Fibroblast of gingiva (primary cell): ENCODE measurements at places on chromosomes 1 and 21.

- DNase-seq: no peak
Measured at GRCh38 chr1:33306653-33307493, 14.0 kb downstream of the A3GALT2 start.

DNA sequence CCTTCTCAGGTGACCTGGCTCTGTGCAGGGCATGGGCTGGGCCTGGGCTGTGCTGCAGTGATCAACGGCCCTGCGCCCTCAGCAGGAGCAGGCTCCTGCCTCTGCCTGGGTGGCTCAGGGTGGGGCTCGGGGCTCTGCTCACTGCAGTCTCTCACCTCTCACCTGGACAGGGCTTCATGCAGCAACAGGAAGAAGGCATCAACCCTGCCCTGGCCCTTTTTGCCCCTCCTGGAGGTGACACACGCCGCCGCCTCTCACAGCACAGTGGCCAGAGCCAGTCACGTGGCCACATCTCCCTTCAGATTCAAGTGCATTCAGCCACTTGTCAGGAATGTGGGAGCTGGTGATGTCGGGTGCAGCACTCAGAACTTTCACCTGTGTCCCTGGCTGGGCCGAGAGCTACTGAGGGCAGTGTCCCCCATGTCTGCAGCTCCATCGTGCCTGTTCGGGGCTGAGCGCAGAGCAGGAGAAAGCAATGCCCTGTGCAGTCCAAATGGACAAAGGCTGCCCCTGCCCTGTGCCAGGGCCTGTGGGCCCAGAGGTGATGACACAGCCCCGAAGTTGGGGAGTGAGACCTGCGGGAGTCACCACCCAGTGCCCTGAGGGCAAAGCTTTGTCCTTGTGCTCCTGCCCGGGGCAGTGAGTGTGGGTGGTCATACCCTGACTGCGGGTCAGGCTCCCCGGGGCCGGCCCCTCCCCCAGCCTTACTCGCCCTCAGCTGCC is 314.0 kb downstream of the PTPRU start:
- DNase-seq: no peak

- DNase-seq: no peak
Measured at GRCh38 chr1:25848531-25848930, 10.7 kb downstream of the AUNIP start.

GRCh38 chr1:157201767-157202166 is 63.6 kb upstream of the ETV3 start:
- no peak for DNase-seq

- peak; percentile 45 for DNase-seq
Measured at GRCh38 chr1:176880955-176881595, 283.4 kb downstream of the ASTN1 start.

GRCh38 chr1:54405898-54406293 is 298 bp downstream of the SSBP3 start:
- no peak for DNase-seq

DNA sequence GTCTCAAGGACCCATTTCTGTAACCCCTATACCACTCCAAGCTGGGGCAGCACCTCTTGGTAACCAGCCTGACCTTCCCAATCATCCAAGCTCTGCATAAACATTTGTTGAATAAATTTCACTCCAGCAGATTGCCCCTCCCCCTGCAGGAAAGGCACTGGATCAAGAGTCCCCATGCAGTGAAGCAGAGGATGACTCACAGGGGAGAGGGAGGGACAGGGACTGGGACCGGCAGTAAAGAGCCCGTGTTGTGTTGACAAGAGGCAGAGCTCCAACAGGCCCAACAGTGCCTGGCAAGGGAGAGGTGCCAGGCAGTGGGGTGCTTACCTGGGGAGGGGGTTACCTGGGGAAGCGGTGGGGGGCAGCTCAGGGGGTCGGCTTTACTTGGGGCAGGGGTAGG is 32.3 kb downstream of the SLC9A1 start:
- peak; percentile 58 for DNase-seq

GRCh38 chr1:151273924-151274466 is 8.1 kb upstream of the ZNF687 start:
- DNase-seq: no peak

DNA sequence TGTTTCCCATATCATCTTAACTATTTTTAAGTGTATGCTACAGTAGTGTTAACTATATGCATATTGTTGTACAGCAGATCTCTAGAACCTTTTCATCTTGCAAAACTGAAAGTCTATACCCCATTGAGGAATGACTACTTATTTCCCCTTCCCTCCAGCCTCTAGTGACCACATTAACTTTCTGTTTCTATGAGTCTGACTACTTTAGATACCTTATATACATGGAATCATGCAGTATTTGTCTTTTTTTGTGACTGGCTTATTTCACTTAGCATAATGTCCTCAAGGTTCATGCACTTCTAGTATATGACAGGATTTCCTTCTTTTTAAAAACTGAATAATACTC is 96.5 kb upstream of the BTG3 start:
- no peak for DNase-seq

- no peak for DNase-seq
Measured at GRCh38 chr1:204487256-204487615, 7.4 kb downstream of the PIK3C2B start.

DNA sequence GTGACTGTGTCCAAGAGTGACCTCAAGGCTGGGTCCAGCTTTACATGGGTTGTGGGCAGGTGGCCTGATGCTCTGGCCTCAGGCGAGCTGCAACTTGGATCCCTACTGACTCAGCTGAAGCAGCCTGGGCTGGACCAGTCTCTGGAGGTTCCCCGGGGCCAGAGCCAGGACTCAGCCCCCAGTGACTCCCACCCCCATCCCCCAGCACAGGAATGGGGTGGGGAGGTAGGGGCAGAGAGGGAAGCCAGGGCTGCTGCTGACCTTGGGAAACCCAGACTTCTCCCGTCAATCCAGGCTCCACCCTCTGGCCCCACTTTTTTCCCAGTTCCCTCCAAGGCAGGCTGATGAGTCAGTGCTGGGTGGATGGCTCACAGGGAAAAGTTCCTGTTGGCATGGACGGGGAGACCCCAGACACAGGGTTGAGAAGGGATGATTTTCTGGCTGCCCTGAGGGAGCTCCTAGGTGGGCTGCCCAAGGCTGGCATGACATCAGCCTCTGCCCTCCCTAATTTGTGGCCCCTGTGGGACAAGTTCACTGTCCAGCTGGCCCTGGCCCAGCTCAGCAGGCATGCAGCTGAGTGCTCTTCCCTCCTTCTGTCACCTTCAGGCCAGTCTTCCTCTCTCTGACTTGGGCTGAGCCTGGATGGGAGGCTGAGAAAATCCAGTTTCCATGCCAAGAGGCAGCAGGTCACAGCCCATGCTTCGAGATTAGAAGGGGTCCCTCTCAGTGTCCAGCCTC is 2.2 kb downstream of the ZC3H12A start:
- peak; percentile 79 for DNase-seq

- no peak for DNase-seq
Measured at GRCh38 chr1:64569411-64569810, 99.5 kb downstream of the CACHD1 start.

DNA sequence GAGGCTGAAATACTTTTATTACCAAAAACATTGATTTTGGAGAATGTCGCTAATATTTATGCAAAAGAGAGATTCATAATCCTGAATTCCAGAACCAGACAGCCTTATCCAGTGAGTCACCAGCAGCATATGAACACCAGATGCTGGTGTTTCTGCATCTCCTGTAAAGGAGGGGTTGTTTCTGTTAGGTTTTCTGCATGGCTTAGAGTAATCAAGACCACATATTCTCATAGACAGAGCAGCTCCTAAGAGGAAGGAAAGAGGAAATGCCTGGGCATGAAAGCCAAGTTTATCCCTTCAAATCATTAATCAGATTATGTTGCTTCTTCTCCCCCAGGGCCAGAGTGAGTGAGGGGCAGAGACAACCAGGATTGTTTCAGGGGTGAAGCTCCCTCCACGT is 86.2 kb downstream of the NGF start:
- DNase-seq: peak; percentile 88

DNA sequence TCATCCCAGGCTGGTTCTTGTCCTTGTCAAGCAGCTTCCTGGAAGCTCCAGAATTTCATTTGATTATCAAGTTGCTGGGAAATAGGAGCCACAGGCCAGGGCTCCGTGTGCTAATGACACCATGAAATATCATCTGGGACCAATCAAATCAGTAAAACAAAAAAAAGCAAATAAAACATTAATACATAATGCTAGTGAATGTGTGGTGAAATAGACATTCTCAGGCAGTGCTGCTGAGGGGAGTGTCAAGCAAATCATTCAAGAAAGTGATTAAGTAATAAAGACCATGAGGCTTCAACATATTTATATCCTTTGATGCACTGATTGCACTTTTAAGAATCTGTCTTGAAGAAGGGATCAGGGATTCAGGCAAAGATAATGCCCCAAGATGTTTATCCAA is 213.7 kb downstream of the MATN1 start:
- no peak for DNase-seq

DNA sequence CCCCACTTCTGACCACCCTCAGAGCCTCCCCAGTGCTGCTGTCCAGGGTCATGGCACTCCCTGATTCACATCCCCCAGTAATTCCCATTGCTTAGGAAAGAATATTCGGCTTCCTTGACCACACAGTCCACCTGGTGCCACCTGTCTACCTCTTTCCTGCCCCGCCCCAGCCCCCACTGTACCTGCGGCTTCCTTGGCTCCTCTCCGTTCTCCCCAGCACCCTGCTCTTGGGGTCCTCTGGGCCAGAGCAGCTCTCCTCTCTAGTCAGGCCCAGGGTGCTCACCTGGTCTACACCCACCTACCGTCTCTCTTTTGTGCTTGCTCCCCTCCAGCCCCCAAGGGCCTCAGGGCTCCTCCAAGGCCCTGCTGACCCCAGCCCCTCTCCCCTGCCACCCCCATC is 142.6 kb downstream of the PEX14 start:
- no peak for DNase-seq

GRCh38 chr1:161032409-161032808 is 6.4 kb downstream of the TSTD1 start:
- no peak for DNase-seq

DNA sequence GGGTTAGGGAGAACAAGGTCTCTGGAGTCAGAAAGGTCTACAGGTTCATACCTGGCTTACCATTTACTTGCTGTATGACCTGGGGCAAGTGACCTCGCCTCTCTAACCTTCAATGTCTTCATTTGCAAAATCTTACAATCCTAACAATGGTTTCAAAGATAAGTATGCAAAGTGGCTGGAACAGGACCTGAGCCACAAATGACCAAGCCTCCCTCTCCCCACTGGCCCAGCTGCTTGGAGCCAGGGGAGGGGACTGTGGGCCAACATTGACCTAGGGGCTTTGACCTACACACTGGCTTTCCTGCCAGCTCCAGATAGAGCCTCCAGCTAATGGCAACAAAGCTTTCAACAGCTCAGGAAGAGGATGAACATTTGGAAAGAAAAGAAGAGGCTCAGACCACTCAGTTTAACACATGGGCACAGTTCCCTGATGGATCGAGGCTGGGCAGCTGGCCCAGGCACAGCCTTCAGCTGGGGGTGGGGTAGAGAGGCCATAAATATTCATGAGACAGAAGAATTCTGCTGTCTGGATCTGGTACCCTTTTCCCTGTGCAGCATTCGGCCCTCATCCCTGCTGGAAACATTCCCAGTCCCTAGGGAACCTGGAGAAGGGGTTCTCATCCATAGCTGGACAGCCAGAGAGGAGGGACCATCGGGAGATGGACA is 12.9 kb downstream of the PTAFR start:
- DNase-seq: peak; percentile 35

DNA sequence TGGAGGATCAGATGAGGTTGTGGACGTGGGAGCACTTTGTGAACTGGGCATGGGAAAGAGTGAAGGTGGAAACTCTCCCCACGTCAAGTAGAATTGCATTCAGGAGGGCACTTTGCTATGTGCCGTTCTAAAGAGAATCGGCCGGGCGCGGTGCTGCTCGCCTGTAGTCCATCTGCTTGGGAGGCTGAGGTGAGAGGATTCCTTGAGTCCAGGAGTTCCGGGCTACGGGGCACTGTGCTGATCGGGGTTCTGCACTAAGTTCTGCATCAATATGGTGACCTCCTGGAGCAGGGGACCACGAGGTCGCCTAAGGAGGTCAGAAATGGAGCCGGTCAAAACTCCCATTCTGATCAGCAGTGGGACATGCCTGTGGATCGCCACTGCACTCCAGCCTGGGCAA is 141.9 kb downstream of the PEX14 start:
- DNase-seq: no peak

DNA sequence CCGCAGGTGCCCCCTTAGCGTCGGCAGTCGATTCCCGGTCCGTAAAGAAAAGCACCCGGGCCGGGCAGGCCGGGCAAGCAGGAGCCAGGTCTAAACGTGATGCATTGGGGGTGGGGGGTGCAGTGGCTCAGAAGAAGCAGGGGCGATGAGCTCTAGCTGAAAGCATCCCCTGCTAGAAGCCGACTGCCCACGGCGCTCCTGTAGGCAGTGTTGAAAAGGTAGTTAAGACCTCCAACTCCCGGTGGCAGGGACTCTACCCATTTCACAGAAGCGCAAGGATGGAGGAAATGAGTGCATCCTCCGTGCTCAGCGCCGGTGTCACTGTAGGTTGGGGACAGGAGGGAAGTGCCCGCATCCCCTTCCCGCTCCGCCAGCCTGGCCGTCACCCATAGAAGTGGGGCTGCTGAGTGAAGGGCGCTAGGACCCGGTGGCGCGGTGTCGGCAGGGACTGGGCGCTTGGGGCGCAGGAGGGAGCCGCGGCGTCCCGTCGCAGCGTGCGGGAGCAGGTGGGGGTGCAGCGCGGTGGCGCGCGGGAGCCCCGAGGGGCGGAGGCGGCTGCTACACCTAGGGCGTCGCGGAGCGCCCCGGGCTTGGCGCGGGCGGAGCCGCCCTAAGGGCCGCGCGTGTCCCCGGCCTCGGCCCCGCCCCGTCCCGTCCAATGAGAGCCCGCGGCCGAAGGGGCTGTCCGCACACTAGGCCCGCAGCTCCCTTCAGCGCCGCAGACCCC is at the start of gene WNT2B:
Gene WNT2B, plus strand, starts transcription at position 688 of the 727 bp plus-strand sequence. CDS start 298 bp downstream, outside the sequence.
- no peak for DNase-seq

DNA sequence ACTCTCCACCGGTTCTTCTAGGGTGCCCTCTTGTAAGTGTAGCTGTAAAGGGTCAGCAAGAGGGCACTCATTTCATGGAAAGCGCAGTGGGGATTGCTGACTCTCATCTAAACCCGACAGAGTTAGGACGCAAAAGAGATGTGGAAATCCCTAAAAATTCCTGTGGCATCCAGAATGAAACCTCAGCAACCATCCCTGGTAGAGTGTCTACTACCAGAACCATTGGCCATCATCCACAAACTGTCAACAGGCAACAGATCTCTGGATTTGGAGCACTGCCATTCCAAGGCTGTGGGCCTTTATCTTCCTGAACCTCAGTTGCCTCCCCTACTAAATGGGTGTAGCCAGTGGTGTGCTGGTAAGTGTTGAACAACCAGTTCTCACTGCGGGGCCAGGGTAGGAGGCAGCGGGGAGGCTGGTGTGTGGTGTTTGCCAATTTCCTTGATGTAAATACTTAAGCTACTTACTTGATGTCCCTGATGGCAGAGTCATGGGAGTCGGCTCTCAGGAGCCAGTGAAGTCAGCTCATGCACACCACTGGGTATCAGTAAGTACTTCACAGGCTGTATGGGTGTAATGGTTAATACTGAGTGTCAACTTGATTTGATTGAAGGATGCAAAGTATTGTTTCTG is 195.8 kb downstream of the KAZN start:
- DNase-seq: no peak

- no peak for DNase-seq
Measured at GRCh38 chr1:47444297-47444561, 6.4 kb downstream of the FOXD2 start.
